ENCODE measurements at places on chromosomes 2 and 18.
A peak's percentile ranks its signal among the peaks of the same experiment; 100 is the strongest.

DNA sequence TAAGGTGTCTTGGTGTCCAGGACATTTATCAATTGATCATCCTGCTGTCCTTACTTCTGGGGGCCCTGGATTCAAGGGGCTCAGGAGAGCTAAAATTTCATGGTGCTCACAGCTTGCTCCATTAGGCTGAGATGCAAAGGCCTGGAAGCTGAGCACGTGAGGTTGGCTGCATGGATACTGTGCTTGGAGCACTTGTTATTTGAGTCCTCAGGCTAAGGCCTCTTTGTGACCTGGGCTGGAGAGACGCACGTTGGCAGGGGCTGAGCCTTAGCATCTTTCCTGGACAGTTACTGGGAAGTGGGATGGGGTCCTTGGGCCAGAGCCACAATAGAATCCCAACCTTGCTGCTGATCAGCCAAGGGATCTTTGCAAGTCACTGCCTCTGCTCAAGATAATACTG lies 151.2 kb upstream of the HS6ST1 start:
- DNase-seq: no peak

DNA sequence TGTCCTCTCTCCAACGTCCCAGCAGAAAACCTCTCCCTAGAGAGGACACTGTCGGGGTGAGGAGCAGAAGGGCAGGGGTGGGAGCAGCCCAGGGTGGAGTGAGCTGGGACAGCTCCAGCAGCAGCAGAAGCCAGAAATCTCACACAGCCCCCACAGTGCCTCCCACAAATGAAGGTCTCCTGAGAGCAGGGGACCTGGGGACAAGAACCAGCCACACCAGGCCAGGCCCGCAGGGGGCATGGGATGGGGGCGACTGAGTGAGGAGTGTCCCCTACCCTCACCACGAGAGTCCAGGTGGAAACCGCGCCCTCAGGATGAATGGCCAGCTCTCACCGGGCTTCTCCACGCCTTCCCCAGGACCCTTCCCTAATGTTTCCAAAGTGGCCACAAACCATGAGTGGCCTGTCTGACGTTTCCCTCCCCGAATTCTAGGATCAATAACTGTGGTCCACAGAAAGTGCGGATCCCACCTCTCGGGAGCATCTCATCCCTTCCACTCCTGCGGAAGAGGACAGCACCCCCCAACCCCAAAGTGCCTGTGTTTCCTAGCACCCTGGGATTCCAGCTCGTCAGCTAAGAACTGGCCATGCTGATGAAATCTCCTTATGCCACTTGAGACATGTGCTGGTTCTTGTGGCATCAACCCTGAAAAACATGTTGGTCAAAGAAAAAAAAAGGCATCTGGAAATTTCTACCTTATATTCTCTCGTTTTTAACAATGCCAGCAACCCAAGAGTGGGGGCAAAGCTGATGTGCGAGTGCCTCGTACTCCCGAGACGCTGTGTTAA lies 121.1 kb downstream of the HDAC4 start:
- peak; percentile 14 for DNase-seq

DNA sequence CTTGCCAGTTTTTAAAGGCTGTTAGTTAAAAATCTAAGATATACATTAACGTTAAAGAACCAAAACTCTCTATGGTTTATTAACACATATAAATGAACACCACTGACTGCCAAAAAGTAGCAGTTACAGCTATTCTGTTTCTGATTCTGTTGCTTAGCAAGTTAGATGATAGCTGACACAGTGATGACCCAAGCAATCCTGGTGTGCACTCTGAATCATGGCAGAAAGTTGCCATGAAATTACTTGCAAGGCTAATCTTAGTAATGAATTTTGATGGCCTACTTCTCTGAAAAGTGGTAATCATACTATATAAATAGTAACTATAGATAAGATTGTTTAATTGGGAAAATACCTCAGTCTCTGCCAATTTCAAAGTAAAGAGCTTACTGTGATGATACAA lies 57.7 kb downstream of the ROCK2 start:
- peak; percentile 38 for DNase-seq

DNA sequence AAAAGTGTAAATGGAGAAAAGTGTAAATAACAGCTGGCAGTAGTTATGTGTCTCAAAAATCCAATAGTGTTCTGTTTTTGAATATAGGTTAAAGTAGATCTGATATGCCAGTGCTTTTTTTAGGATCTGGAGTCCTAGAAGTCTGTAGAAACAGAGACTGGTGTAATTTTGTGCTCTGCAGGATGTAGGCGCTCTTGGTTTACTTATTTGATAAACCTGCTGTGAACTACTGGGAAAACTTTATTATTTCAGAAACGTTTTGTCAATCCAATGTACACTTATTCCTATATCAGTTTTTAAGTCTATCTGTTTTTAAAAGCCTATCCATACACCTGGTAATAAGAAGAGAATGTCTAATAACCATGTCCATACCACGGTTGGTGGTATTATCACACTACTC lies 530.8 kb upstream of the ZNF804A start:
- no peak for DNase-seq

GRCh38 chr2:74099835-74100234 lies 47.9 kb downstream of the BOLA3 start:
- DNase-seq: no peak

DNA sequence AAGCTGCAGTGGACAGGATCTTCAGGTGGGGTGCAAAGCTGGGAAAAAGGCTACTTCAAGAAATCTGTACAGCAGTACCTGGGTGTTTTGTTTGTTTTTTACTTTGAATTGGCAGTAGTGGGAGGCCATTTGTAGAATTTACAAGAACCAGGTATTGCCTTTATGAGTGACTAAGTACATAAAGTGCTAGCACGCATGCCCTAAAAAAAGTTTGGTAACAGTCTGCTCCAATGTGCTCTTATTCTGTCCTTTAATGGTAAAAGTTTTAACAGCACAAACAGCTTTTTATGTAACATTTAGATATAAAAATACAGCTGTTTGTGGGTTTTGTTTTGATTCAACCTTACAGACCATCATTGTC lies 17.2 kb downstream of the REV1 start:
- DNase-seq: no peak

- DNase-seq: no peak
These were observed 31.7 kb downstream of the PROC start for GRCh38 chr2:127449898-127450297.
